Activated CD4-positive, alpha-beta T cell treated with anti-CD3 and anti-CD28 coated beads, Interleukin-2, amount 50 U/mL, for 1 hour (primary cell): ENCODE measurements at places on chromosomes 11 and 22.

DNA sequence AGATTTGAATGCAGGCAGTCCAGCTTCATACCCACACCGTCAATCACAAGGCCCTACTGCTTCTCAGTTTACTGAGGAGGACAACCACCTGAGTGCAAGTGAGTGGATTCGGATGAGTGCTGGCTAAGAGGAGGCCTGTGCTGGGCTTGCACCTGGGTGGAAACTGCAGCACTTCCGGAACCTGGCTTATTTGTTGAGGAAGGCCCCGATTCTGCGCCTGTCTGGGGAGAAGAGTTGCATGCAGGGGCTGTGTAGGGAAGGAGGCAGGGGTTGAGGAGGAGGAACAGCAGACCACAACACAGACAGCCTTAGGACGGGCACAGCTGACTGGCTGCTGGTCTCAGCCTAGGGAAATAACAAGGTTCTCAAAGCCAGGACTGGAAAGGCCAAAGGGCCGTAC lies 20.8 kb downstream of the ABTB2 start:
- DNase-seq = no peak

DNA sequence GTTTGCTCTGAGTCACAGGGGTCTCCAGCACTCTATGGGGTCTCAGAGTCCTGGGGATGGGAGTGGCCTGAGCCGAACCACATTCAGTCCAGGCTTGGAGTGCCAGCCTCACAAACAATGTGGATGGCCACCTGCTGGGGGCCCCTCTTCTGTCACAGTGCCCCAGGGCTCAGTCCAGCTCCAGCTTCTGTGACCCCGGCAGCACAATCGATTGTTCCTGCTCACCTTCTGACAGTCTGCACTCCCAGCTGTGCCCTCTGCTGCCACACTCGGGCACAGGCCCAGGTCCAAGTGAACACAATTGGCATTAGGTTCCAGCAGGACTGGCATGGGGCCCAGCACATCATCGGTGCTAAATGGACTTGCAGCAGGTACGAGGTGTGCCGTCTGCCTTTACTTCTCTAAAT lies 84.8 kb downstream of the TP53I11 start:
- no peak for DNase-seq

GRCh38 chr22:45870011-45870410 lies 107.0 kb downstream of the WNT7B start:
- no peak for DNase-seq

- no peak for DNase-seq
Measured at GRCh38 chr22:39765661-39766060, 127.9 kb downstream of the ENTHD1 start.

DNA sequence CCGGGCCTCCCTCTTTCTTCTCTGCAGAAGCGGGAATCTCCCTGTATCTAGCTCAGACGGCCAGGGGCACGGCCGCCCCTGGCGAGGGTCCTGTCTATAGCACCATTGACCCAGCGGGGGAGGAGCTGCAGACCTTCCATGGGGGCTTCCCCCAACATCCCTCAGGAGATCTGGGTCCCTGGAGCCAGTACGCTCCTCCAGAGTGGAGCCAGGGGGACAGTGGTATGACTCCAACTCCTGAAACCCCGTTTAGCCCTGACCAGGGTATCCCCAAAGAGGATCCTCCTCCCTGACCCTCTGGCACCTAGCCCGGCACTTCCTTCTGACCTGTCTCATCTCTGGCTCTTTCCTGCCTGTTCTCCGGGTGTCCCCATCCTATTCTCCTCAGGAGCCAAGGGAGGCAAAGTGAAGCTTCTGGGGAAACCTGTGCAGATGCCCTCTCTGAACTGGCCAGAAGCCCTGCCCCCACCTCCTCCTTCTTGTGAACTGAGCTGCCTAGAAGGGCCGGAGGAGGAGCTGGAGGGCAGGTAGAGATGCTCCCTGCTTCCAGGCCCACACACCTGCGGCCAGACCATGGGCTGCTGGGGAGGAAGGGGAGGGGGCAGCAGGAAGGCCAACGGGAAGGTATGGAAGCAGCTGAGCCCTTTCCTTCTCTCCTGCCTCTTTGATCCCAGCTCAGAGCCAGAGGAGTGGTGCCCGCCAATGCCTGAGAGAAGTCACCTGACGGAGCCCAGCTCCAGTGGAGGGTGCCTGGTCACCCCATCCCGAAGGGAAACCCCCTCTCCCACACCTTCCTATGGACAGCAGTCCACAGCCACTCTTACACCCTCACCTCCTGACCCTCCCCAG lies 12.9 kb downstream of the ROBO3 start:
- DNase-seq = no peak

GRCh38 chr22:49208768-49209252 lies 618.9 kb downstream of the BRD1 start:
- no peak for DNase-seq

- peak; percentile 14 for DNase-seq
Measured at GRCh38 chr11:95337175-95337957, 106.4 kb upstream of the SESN3 start.

DNA sequence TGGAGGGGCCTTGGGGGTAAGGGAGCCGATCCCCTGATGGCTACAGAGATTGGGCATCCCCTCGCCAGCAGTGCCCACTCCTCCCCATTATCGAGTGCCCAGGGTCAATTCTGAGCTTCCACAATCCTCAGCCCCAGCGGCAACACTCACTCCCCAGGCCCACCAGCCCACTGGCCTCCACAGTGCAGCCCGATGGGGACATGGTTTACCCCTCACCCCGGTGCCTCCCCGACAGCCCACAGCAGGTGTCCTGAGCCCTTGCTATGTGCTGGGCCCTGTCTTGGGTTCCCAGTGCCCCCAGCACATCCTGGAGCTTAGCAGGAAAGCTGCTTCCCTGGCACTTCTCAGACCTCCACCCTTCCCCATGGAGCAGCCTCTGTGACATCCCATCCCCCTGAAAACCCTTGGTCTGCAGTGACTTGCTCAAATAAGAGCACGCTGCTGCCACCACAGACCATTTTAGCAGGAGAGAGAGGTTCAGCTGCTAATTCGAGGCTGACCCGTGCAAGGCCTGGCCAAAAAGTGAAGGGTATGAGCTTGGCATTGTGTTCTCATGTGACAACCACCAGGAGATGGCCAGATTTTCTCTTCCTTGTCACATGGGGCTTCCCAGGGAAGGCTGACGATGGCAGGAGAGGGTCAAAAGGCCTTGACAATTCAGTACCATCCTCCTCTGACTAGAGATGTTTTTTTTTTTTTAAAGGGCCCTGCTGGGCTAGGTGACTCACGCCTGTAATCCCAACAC lies 23.6 kb downstream of the KCNJ4 start:
- no peak for DNase-seq

DNA sequence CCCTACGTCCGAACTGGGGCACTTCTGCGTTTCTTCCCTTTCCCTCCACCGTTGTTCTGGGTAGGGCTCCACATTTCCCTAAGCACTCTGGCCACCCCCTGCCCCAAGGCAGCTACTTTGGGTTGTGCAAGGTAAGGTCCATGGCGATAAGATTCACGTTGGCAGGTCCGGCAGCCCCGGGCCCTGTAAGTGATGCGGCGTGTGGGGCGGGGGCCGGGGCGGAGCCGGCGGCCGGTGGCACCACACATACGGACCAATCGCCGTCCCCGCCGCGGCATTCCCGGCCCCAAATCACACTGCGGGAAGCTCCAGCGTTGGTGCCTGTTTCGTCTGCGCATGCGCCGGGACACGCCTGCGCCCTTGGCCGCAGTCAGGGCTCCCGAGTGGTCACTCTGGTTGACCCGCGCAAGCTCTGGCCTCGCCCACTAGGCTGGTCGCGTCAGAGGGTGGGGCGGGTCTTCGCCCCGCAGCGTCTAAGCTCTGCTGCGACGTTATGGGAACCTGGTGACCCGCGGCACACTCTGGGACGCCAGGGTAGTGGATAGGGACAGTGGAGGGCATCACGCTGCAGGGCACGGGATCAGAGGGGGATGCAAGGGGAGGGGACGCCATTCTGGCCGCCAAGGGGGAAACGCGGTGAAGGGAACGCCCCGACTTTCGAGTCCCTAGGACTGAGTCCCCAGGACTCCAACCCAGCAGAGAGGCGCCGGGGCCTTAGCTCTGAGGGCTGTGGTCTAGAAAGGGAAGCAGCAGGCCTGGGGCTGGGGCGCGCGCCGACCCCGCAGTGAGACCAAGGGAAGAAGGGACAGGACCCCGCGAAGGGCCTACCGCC lies 1.6 kb downstream of the FADS1 start:
- DNase-seq = peak; percentile 6

DNA sequence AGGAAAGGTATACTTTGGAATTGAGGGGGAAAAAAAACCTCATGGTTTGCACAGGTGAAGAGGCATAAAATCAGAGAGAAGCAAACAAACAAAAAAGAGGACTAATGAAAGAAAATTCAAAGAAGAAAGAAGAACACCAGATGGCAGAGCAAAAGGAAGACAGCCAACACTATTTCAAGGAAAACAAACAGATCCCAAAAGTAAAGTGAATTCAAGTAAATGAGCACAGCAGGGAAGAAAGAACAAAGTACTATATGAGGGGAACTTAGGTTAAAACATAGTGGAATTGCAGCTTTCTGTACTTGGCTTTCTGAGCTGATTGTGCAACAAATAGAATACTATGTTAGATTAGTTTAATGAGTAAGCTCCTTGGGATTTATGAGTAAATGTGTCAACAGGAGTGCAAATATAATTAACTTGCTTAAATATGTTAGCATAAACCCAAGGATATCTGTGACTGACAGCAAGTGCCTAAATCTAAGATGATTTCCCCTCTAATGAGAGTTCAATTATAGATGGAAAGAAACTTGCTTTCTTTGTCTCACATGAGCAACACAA lies 404.6 kb upstream of the CNTN5 start:
- DNase-seq = no peak

DNA sequence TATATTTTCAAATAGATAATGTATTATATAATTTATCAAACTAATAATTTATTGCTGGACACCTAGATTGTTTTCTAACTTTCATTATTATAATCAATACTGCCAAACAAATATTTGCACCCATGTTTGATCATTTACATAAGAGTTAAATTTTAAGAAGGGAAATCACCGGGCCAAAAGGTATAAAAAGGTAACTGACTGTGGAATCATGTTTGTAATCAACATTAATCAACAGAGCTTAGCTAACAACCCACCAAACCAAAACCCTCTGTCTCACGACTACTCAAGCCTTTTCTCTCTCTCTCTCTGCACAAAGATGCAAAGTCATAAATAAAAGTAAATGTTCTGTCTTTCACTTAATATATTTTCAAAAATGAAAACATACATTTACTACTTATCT lies 14.8 kb downstream of the LPXN start:
- no peak for DNase-seq

DNA sequence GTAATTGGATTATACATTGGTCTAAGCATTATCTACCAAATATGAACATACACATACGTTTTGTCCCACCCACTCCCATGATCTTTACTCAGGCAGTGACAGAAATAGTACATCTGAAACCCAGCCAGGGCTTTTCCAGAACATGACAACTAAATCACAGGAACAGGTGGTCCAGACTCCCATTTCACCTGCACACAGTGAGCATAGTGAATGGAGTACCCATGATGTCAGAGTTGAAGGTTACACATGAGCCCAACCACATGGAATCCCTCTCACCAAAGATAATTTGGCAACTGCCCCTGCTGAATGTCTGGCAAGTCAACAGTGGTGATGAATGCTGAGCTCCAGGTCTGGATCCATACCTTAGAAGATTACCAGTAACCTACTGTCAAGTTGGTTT lies 411.9 kb upstream of the LUZP2 start:
- DNase-seq = no peak

GRCh38 chr22:44109416-44109815 lies 71.3 kb upstream of the PARVG start:
- DNase-seq = no peak

GRCh38 chr11:76228071-76228874 lies 22.0 kb upstream of the WNT11 start:
- no peak for DNase-seq

- no peak for DNase-seq
Measured at GRCh38 chr22:45722006-45722405, 50.4 kb downstream of the ATXN10 start.

DNA sequence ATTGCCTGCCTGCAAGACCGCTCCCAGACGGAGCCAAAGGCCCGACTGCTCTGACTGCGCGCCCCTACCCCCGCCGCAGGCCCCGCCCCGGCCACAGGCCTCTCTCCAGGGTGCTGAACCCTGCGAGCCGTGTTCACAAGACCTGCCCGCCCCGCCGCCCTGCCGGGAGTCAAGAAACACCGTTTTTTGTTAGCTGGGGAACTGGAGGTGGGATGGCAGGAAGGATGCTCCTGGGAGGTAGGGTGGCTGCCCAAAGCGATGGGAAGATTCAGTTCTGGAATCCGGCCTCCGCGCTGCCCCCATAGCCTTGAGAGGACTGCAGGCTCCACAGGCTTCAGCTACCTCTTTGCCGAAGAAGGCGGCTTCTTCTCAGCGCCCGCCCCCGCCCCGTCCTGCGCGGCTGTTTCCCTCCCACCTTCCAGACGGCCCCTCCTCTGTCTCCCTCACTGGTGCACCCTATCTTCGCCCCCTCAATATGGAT lies 2.7 kb upstream of the PDE2A start:
- DNase-seq = peak; percentile 70

- no peak for DNase-seq
Measured at GRCh38 chr11:103471546-103471945, 362.3 kb downstream of the DYNC2H1 start.

DNA sequence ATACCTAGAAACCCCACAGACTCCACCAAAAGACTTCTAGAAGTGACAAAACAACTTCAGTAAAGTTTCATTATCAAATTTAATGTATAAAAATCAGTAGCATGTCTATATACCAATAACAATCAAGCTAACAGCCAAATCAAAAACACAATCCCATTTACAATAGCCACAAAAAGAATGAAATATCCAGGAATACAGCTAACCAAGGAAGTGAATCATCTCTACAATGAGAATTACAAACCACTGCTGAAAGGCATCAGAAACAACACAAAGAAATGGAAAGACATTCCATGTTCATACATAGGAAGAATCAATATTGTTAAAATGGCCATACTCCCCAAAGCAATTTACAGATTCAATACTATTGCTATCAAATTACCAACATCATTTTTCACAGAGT lies 46.0 kb downstream of the PRCP start:
- DNase-seq = no peak

DNA sequence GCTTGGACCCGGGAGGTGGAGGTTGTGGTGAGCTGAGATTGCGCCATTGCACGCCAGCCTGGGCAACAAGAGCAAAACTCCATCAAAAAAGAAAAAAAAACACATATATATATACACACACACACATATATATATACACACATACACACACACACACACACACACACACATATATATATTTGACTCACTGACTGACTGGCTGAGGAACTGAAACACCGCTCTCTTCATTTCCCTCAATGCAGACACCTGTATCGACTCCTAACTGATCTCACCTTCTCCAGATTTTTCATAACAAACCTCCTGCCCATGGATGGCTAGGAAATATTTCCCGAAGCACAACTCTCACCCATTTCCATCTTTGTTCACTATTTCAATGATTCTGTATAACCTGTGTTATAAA lies 140.7 kb upstream of the ANO3 start:
- DNase-seq = no peak
